ENCODE measurements at places on chromosomes 7 and 10. TPM values are rescaled to one million over a fixed set of nuclear protein-coding genes. Genes with fewer than 3 reads are reported as not detected.

BHLHA15 gene
- total RNA-seq: not detected

DNA sequence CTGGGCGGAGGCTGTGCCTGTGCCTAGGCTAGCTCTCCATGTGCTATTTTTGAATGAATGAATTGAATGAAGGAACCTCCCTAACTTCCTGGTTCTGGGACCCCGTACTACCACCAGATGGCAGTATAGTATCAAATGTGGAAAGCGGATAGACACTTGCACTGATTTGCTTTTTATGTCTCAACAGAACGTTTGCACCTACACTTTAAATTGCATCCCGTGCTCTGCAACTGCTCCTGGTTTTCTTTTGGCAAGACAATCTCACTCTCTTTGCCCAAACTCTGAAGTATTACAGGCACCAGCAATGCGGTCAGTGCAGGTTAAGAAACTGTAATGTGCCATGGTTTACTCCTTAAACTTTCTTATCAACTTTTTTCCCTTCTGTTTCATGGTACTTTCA, 6.5 kb downstream of the FZD8 start:
- H3K27ac ChIP-seq: no peak overlapping the region
- peaks cover 10% of the 10 kb centered on the region for H3K27me3 ChIP-seq
- H3K36me3 ChIP-seq: no peaks in the 10 kb centered on the region
- DNase-seq: peak; percentile 56
- no peak overlapping the region for H3K4me3 ChIP-seq

NUDT13 gene
- total RNA-seq: 1.7 TPM

DNA sequence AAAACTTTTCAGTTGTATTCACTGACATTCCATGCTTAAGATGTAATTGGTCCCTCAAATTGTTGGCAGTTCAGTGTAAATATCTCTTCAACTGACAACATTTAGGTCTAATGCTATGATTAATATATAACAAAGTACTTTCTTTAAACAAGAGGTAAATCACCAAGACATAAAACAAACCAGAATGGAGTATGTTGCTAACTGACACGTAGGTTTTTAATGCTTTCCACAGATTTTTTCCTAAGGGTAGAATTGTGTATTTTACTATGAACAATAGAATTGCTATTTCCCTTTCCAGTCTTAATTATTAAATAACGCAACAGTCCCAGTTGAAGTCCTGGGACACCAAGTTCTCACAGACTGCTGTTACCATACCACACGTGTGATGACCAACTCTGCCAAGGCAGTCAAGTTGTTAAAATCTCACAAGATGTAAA, 4.1 kb downstream of the JCAD start:
- H3K27ac ChIP-seq: no peak overlapping the region
- no peak for DNase-seq
- H3K27me3 ChIP-seq: peaks cover 26% of the 10 kb centered on the region

NEUROG3 gene
- total RNA-seq: not detected

MALSU1 gene
- 87.8 TPM for total RNA-seq

DNA sequence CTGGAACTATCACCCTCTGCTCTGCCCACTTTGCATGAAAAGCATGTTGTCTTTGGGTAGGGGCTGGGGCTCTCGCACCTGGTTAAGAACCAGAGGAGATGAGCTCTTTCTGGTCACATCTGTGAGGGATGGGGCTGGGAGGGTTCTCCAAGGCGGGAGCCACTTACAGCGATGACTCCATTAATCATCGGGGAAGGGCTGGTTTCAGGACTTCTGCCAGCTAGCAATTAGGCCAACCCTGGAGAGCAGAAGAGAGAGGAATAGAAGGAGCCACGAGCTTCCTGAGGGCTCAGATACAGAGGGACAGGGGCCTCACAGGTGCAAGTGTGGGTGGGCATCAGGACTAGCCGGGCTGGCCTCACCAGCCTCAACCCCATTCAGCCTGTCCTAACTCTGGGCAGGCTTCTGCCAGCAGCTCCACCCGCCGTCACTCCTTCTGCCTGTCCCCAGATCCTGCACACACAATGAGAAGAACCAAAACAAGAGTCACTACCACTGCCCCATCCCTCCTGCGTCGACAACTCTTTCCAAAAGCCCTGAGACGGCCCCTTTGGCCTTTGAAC, 8.4 kb downstream of the AQP1 start:
- no peaks in the 10 kb centered on the region for H3K27me3 ChIP-seq
- DNase-seq: no peak
- no peak overlapping the region for H3K27ac ChIP-seq

SLC26A3 gene
- total RNA-seq: not detected

CRYGN gene
- total RNA-seq: not detected

NHLRC2 gene
- total RNA-seq: 33.1 TPM

GRCh38 chr7:68868978-68869377, 729.3 kb upstream of the AUTS2 start:
- no peak for DNase-seq
- no peaks in the 10 kb centered on the region for H3K36me3 ChIP-seq
- no peak overlapping the region for H3K27ac ChIP-seq
- no peaks in the 10 kb centered on the region for H3K27me3 ChIP-seq
- H3K4me3 ChIP-seq: no peak overlapping the region
- no peaks in the 10 kb centered on the region for H3K4me1 ChIP-seq

- peaks cover 19% of the 10 kb centered on the region for H3K27me3 ChIP-seq
- no peak for DNase-seq
- no peak within 1 kb of the TSS for H3K27ac ChIP-seq
- no peaks in the 10 kb centered on the region for H3K36me3 ChIP-seq
- no peaks in the 10 kb centered on the region for H3K4me1 ChIP-seq
These were observed at the start of gene INA for GRCh38 chr10:103276896-103277712. Gene INA (plus strand): TSS chr10:103277138. CDS start chr10:103277212, 74 bp downstream.

- no peaks in the 10 kb centered on the region for H3K36me3 ChIP-seq
- no peaks in the 10 kb centered on the region for H3K27me3 ChIP-seq
- H3K4me3 ChIP-seq: no peak overlapping the region
- DNase-seq: no peak
- H3K27ac ChIP-seq: no peak overlapping the region
These were observed 554.3 kb downstream of the TYW1 start for GRCh38 chr7:67550801-67551436.
